ENCODE measurements at places on chromosomes 1 and 21.

DNA sequence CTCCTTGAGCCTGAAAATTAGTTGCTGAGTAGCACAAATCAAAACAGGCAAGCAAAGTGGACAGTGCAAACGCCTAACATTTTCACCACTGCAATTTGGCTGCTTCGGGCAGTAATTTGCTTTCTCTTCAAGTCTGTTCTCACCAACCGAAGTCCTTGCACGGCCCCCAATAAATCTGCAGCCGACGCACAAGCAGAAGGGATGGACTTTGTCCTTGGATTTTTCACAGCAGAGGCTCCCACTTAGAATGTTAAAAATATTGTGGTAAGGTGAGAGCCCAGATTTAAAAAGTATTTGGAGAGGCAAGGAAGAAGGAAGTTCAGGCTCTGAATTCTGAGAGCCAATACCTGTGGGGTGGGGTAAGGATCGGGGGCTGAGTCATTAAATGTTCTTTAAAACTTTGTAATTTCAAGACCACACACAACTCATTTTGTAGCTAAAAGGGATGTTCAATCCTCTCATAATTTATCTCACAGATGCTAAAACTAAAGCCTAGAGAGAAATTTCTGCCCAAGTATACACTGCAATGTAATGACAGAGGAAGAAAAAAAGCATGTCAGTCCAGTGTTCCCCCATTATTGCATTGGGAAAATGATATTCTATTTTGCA is 6.2 kb downstream of the CD247 start:
- DNase-seq: no peak

GRCh38 chr21:37909936-37910335 is 6.3 kb downstream of the KCNJ6 start:
- DNase-seq: no peak

DNA sequence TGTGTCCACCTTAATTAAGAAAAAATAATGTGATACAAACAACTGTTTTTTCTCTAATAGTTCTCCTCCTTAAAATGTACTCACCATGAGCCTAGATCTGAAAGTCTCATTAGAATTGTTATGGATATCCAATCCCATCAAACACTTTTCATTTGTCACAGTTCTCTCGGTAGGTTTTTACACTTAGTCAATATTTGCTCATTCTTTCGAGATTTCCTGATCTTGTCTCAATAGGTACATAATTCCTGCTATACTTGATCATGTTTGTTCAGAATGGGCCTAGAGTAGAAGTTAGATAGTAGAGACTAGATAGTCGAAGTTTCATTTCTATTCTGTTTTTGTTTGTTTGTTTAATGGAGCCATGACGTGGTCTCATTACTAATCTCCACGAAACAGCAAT is 2005.7 kb downstream of the NCAM2 start:
- no peak for DNase-seq

DNA sequence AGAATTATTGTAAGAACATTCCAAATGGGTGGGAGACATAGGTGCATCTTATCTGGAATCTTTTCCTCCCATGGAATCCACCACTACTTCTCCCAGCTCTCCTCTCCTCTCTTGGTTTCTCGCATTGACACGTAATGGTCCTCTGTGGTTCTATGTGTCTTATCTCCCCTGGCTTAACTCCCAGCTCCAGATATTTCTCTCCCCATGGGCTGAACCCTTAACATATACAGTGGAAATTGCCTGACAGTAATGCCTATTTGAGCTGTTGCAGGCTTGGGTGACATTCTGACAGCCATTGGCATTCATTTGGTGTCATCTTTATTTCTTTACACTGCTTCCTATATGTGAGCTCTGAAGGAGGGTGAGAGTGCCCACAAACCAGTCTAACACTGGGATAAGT is 118.3 kb downstream of the SPATA46 start:
- DNase-seq: no peak

DNA sequence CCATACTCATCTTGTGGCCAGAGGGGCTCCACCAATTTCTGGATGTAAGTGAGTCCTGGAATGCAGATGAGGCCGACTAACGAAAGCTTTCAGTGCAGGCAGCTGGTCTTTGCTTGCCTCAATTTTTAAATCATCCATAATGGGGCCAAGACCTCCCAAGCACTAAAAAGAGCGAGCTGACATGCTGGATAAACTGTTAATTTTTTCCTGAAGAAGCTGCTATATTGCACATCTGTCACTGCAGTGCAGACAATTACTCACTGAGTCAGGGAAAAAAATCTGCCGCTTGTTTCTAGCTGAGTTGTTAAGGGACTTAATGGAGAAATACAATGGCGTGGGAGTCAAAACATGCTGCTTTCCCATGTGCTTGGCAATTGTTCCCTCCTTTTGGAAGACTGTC is 205.5 kb downstream of the GPATCH2 start:
- DNase-seq: no peak

- no peak for DNase-seq
Observed at GRCh38 chr1:53273526-53273925, 35.2 kb upstream of the MAGOH start.

- DNase-seq: no peak
Observed at GRCh38 chr1:54975356-54976108, 4.9 kb upstream of the TMEM61 start.

- no peak for DNase-seq
Observed at GRCh38 chr1:55703726-55704363, 488.7 kb upstream of the USP24 start.

GRCh38 chr1:22043198-22043769 is 9.2 kb upstream of the CDC42 start:
- DNase-seq: no peak

- no peak for DNase-seq
Observed at GRCh38 chr1:220271706-220272046, 577 bp downstream of the RAB3GAP2 start.

- DNase-seq: peak; percentile 4
Observed at GRCh38 chr1:215895276-215895675, 328.2 kb downstream of the KCTD3 start.

DNA sequence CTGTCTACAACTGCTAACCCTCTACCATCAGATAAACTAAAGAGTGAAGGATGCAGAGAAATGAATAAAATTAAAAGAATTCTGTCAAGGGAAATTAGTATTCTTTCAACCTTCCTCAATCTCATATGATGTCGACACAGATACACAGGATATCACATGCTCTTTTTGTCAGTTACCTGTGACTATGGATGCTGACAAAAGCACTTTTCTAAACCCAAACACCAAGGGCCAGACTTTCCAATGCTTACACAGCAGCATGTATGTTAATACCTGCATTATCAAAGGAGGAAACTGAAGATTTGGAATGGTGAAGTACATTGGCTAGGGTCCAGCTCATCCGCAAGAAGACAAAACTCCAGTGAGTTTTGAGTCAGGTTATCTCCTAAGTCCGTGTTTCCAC is 294.0 kb downstream of the SMYD3 start:
- no peak for DNase-seq

GRCh38 chr1:161069731-161070270 is at the start of gene ARHGAP30:
Gene ARHGAP30, minus strand, starts transcription at chr1:161069891. Its CDS starts 267 bp downstream, at chr1:161069624.
- DNase-seq: peak; percentile 68

DNA sequence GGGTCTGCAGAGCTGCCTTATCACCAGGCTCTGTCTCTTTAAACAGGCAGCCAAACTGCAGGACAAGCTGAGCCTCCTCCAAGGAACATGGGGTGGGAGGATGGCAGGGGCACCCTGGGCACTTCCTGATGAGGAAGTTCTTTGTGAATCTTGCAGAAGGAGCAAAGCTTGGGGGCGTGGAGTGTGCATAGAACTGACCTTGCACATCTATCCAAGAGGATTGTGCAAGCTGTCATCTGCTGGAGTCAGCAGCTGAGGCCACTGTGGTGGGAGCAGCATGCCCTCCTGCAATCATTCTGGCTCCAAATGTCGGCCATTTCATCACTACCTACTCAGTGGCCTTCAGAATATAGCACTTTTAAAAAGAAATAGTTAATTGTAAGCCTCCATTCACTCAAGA is 182.2 kb downstream of the AJAP1 start:
- DNase-seq: peak; percentile 22

- peak; percentile 82 for DNase-seq
Observed at GRCh38 chr21:44299458-44300261, at the start of gene PFKL. Gene PFKL, plus strand, starts transcription at chr21:44300053. Its CDS starts 53 bp downstream, at chr21:44300106.

GRCh38 chr21:45415188-45415942 is 10.4 kb downstream of the COL18A1 start:
- no peak for DNase-seq

DNA sequence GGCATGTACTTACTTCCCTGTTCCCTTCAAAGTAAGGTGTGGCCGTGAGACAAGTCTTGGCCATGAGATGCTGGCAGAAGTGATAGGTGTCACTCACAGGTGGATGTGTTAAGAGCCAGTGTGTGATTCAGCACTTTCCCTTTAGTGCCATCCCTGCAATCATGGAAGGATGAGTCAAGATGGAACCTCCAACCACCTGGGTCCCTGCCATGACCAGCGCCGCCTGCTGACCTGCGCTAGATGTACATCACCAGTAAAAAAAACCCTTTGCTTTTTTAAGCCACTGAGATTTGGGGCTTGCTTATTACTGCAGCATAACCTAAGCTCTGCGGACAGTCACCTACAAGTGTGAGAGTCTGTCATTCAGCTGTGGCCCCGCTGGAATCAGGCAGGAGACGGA is 71.7 kb downstream of the TOMM20 start:
- peak; percentile 18 for DNase-seq

- DNase-seq: no peak
Observed at GRCh38 chr1:54259546-54260140, 59.7 kb downstream of the MRPL37 start.

DNA sequence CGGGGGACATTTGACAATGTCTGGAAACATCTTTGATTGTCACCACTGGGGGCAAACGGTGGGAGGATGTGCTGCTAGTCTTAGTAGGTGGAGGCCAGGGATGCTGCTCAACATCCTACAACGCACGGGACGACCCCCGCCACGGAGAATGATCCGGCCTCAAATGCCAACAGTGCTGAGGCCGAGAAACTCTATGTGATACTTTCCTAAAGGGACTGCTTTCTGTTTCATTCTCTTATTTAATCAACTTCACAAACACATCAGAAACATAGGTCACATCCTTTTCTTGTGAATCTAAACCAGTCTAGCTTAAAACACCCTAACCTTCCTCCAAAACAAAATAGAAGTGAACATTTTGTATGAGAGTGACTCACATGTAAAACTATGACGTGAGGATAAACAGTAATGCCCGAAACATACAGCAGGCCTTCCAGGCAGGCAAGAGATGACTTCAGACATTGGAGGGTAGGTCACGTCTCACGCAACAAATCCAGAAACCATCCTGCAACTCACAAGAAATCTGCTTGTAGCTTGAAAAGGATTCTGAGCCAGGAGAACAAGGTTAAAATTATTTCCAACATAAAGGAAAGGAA is 37.2 kb upstream of the ETS2 start:
- DNase-seq: peak; percentile 27

GRCh38 chr1:9805006-9805508 is 18.7 kb downstream of the CLSTN1 start:
- no peak for DNase-seq

DNA sequence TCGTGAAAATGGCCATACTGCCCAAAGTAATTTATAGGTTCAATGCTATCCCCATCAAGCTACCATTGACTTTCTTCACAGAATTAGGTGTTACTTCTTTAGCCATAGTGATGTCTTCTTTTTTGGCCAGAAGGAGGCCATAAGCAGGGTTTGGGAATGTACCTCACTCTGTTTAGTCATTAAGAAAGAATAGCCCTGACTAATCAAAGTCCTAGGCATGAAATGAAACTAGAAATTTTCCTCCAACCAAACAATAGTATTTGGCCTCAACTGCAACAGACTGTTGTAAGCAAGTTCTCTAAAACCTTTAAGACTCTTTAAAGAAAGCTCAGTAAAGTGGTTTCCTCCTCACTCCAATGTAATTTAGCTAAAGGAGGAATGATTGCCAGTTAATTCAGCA is 163.9 kb downstream of the AKT3 start:
- DNase-seq: peak; percentile 67
